GF-D8 (cell line): ENCODE measurements at places on chromosomes 5 and 9.

DNA sequence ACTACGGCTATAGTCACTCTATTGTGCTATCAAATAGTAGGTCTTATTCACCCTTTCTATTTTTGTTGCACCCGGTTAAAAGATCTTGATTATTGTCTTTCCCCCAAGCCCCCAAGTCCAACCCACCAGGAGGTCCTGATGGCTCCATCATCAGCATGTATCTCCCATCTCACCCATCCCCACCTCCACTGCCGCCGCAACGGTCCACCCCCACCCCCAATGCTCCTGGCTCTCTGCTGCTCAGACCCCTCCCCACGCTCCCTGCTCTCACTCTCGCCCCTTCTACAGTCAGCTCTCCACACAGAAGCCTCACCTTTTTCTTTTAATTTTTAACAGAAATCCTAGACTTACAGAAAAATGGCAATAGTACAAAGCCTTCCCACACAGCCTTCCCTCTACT is 51.5 kb upstream of the SH3PXD2B start:
- no peak for DNase-seq

DNA sequence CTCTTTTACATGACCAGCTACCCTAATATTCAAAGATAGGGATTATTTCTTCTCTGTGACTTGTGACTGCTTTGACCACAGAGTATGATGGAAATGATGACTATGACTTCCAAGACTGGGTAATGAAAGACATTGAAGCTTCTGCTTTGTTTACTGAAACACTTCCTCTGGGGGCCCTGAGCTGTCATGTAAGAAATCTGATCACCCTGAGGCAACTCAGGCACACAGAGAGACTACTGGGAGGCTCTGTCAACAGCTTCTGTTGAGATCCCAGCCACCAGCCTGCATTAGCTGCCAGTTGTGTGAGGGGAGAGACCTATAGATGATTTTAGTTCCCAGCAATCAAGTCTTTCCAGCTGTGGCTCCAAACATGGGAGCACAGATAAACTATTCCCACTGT is 76.5 kb downstream of the KCTD16 start:
- no peak for DNase-seq

DNA sequence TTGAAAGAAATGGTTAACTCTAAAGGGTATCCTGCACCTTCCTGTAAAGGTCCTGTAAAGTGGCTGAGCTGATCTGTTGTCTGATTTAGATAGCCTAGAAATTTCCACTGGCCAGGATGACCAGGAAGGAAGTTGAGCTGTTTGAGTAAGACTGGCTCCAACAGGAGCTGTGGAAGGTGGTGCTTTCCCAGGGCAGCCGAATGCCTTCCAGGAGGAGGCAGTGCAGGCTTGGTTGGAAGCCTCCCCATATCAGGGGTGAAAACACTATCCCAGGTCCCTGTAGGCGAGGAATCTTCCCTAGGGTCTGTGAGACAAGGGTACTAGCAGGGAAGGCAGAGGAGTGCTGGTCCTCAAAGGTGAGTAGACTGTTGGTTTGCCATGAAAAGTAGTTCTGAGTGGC is 98.4 kb downstream of the LIX1 start:
- DNase-seq = no peak

DNA sequence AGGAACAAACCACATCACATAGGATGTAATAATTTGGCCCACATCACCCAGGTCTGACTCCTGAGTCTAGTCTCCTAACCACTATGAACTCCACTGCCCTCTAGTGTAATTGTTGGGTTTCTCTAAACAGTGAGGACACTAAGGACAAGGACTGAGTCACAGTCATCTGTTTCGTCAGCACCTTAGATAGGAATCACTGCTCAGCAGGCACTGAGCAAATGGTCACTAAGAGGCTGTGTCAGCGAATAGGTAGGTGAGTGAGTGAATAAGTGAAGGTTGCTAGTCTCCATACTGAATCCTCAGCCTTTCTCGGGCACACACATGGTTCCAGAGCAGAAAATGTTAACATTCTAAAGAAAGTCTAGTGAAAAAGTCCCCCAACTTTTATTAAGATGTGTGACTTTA is 278.6 kb downstream of the SPOCK1 start:
- DNase-seq = no peak

GRCh38 chr9:114777821-114778609 is 27.8 kb downstream of the TNFSF15 start:
- DNase-seq = no peak

DNA sequence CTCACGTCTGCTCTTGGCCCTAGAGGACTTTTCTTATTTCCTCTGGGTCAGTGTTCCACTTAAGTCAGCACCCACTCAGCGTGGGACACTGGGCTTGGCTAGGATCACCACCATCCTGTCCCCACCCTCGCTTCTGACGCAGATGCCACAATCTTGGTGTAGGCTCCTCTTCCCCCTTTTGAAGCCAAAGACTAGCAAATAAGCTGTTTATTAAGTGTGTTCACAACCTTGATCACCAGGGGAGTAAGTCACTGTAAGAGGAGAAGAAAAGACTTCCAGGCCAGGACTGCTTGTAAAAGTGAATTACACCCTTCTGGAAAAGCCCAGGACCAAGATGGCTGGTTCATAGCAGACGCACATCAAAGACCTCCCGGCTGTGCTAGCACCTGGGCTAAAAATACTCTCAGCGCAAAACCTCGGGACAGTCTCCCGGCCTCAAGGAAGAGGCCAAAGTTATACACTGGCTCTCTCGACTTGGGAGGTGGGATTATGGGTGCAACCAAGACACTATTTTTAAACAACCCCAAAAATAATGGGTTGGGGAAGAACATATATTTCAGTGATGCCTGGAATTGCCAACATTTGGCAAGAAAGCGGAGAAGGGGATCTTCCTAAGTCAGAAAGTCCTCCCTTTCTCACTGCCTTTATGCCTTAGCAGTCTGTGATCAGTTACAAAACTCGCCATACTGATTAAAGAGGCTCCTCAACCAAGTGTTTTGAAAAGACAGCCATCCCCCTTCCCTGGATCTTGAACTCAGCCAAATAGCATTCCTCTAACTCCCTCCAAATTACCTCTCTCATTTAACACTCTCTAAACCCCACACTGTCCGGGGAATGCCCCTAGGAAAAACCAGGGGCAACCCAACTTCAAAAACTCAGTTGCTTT is 69.4 kb downstream of the RAPGEF1 start:
- no peak for DNase-seq

GRCh38 chr5:179355976-179356974 is 11.0 kb upstream of the ADAMTS2 start:
- DNase-seq = no peak

DNA sequence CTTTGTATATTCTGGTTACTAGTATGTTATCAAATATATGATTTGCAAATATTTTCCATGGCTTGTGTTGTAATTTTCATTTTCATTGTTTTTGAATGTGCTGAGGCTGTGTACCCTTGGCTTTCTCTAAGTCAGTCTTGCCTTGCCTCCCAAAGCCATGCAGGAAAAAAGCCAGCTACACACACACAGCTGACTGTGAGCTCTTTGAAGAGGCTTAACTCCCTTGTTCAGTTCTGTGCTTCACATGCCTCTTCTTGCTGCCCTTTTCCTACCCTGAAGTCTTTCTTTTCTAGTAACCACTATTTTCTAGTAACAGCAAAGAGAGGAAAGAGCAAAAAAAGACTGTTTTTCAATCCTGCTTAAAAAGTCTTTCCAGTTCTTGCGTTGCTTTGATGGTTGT is 53.9 kb downstream of the KCNN2 start:
- no peak for DNase-seq

- no peak for DNase-seq
Measured at GRCh38 chr9:134522502-134522848, 119.1 kb upstream of the COL5A1 start.

DNA sequence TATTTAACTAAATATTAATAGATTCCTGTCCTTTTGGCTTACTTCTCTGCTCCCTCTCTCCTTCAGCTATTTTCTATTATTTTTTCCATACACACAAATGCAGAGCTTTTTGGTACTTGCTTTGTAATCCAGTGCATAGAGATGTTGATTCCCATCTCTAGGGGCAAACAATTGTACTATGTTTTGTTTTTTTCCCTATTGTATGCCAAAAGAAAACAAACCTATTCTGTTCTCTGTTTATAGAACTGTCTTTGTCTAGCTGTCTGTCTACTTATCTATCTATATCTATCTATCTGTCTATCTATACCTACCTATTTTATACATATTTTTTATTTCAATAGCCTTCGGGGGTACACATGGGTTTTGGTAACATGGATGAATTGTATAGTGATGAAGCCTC is 121.6 kb upstream of the LIFR start:
- DNase-seq = no peak

DNA sequence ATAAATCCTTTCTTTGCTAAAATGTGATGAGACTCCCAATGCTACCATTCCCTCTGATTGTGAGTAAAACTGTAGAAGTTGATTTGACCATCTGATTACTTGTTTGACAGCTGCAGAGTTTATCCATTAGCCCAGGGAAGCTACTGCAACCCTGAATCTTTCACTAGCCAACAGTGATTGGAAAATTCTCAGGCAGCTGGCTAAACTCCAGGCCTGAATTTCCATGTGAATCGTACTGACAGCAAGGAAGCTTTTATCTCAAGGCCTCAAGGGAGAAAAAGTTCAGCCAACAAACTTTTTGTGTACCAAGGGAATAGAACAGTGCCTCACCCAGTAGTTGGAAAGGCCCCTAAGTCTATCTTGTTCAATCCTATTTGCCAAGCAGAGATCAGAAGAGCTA is 246.7 kb upstream of the TRPM3 start:
- no peak for DNase-seq

DNA sequence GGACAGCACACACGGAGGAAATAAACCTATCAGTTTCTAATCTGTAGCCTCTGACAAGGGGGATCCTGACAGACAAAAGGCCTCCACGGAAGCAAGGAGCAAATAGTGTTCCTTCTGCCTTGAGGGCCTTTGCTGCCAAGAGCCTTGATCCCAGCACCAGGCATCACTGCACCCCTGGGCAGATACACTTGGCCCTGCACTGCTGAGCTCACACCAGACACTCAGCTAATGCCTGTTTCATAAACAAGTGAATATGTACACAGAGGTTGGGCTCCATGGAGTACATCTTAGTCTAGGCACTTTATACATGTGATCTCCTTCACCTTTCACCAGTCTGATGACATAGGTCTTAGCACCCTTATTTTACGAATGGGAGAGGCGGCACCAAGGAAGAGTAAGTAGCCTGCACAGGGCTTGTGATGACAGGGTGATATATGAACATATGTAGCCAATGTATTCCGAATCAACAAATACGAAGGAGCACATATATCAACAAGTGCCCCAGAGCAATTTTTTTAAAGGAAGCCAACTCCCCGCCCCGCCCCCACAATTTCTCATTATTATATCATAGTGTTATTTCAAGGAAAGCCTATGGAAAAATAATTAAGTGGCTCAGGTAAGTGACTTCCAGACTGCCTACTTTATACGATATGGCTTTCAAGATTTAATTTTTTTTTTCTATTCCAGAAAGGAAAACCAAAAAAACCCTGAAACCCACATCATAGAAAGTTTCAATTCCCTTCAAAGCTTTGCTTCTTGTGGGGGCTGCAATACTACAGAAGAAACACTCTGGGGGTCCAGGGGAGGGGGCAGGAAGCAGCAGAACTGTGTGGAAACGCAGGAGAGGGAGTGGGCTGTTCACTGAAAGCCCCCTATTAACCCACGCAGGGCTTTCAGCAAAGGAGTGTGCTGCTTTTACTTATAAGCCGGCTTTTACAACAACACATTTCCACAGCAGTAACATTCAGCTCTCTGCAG is 32.0 kb downstream of the CDC14B start:
- DNase-seq = no peak

GRCh38 chr5:168413062-168413461 is 73.2 kb upstream of the RARS1 start:
- DNase-seq = no peak

DNA sequence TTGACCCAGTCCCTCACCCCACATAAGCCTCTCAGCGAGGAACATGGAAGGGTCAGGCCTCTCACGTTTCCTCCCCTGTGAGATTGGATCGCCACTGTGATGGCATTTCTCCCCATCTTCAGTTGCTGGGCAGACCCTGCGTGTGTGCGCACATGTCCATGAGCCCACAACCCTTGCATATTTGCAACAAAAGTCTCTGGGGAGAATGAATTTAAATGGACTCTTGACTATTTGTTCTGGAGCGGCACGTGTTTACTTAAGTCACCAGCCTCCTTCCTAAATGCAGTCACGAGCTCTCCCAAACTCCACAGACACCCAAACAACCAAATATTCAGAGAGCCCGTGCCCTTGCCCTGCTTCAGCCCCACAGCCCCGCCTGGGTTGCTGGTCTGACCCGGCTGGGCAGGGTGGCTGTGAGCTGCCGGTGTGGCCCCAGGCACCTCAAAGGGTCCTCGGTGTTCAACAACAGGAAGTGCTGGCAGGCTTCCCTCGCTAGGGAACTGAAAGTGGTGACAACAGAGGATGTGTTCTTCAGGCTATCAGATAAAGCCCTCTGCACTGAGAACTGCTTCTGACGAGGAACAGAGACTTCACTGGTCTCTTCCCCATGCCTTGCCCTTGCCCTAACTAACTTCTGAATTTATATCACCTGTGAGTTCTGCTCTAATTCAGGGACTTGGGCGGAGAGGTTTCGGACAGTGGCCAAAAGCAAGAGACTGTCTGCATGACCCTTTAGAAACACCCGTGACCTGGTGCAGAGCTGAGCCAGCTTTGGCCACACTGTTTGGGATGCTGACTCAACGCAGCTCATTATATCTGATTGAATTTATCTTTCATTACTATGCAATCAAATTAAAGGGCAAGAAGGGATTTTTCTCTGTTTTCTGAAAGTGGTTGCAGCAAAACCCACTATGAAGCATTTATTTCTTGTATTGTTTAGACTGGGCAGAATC is 19.2 kb upstream of the CD180 start:
- no peak for DNase-seq

GRCh38 chr9:107447834-107448233 is 41.7 kb downstream of the KLF4 start:
- DNase-seq = no peak

GRCh38 chr5:59037941-59038797 is 455.3 kb downstream of the RAB3C start:
- no peak for DNase-seq

- DNase-seq = no peak
Measured at GRCh38 chr5:150313501-150313900, 10.8 kb upstream of the ARSI start.

- DNase-seq = no peak
Measured at GRCh38 chr5:174667526-174667925, 56.9 kb upstream of the MSX2 start.

DNA sequence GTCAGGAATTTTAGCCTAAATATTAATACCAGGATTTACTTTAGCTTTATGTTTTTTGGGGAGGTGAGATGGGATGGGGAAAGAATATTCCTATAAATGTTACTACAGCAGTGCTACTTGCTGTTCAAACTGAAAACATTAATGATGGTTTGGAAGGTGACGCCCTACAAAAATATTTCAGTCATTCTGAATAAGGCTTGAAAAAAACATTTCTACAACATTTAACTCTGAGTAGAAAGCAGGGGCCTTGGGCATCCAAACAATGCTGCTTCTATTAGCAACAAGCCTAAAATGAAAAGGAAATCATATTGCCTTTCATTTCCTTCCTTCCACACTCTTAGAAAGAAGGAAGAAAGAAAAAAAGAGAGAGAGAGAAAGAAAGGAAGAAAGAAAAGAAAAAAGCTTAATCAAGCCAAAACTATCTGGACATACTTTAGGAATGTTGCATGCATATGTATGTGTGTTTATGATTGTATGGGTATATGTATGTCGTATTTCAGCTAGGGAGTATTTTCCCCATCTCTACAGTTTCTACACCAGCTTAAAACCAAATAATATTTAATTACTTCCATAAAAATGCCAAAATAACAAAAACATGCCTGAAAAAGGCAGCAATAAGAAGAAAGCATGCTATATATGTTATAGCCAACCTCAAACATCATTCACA is 16.3 kb upstream of the DAB2 start:
- no peak for DNase-seq

GRCh38 chr5:100584069-100584468 is 48.9 kb downstream of the FAM174A start:
- DNase-seq = no peak

- DNase-seq = peak; percentile 65
Measured at GRCh38 chr9:3528451-3528850, 2.6 kb upstream of the RFX3 start.
